ENCODE measurements at places on chromosomes 12 and 14. TPM values are rescaled to one million over a fixed set of nuclear protein-coding genes. Genes with fewer than 3 reads are reported as not detected.

DNA sequence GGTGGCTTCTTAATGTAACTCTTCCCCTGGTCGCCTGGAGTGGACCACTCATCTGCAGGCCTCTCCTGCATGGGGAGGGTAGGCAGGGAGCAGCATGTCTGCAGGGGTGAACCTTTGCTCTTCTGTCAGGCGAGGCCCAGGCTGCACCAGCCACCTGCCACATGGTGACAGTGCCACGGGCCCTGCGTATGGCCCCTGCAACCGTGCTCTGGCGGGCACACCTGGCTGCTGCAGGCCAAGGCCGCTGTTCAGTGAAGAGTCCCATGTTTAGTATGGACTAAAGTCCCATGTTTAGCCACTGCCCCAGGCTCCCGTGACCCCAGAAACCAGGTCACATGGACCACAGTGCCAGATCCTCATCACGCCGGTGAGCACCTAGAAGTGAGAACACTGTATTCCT lies 187.0 kb downstream of the ADGRD1 start:
- DNase-seq = no peak

DNA sequence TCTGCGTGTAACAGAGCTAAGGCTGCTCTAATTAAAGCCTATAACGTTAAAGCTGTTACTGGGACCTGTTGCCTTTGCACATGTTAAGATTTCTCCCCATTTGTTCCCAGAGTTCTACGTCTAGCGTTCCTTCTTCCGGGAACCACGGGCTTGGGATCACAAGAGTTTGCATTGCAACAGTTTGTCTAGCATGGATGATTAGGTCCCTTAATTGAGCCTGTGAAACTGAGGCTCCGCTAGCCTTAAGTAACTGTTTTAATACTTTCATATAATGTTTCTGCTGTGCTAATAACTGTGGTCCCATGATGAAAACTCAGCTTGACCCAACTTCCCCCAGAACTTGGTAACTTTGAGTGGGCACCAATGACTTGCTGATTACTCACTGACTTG lies 16.7 kb upstream of the LYZ start:
- DNase-seq = no peak

DNA sequence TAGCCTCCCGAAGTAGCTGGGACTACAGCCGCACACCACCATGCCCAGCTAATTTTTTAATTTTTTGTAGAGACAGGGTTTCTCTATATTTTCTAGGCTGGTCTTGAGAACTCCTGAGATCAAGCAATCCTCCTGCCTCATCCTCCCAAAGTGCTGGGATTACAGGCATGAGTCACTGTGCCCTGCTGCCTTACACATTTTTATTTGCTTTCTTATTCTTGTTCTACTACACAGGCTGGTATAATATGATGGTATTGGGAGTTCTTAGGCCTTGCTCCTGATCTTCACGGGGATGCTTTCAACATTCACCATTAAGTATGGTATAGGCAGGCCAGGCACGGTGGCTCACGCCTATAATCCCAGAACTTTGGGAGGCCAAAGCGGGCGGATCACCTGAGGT lies 21.2 kb downstream of the DGLUCY start:
- DNase-seq = no peak

- no peak for DNase-seq
These were observed 16.1 kb downstream of the CCNK start for GRCh38 chr14:99497341-99497740.

GRCh38 chr12:120783197-120783596 lies 57.6 kb downstream of the ACADS start:
- no peak for DNase-seq

- no peak for DNase-seq
These were observed 22.0 kb downstream of the POLE start for GRCh38 chr12:132665149-132665491.

DNA sequence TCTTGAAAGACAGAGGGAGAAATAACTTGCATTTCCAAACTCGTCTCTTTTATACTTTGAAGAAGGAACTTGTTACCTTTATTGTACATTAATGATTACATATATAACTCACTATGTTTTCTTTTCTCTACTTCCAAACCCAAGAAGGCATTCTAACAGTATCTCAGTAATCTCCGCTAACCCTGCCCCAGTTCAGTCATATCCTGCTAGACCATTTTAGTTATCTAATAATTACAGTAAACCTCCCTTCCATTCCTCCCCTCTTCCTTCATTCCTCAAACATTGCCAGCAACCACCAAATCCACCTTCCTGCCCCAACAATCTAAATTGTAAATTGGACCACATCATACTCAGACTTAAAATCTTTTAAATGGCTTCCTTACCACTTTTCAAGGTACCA lies 30.6 kb downstream of the STK38L start:
- no peak for DNase-seq

- no peak for DNase-seq
These were observed 85.1 kb upstream of the C14orf180 start for GRCh38 chr14:104494483-104494882.

- no peak for DNase-seq
These were observed 106.8 kb upstream of the RPH3A start for GRCh38 chr12:112684742-112685141.

DNA sequence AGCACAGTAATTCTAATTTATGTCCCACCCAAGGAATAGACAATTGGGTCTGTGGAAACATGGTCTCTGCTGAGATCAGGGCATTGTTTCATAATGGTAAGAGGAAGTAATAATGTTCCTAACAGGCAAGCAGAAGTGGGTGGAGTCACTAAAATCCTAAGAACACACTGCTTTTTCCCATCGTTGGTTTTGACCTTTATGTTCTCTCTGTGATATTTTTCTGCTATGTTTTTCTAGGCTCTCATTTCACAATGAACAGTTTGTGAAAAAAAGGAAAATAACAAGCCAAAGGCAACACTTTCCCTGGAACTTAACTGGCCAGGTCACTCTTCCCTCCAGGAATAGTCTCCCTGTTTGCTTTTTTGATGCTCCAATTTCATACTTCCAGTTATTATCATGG lies 80.6 kb upstream of the OVCH1 start:
- no peak for DNase-seq

DNA sequence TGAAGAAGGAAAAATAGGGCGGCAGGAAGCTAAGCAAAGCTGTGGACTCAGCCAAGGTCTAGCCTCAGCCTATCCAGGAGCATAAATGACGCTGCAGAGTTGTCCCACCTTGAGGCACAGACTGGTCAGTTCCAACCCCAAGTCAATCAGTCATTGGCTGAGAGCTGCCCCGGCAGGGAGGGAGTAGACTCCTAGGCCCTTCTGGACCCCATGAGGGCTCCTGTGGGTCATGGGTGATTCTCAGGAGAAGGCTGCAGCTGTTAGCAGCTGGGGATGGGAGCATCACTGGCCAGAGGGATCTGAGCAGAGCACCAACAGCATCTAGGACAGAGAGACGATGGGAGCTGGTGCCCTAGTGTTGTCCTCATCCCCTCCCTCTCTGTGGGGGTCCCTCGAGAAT lies 51.8 kb upstream of the ESRRB start:
- DNase-seq = no peak

DNA sequence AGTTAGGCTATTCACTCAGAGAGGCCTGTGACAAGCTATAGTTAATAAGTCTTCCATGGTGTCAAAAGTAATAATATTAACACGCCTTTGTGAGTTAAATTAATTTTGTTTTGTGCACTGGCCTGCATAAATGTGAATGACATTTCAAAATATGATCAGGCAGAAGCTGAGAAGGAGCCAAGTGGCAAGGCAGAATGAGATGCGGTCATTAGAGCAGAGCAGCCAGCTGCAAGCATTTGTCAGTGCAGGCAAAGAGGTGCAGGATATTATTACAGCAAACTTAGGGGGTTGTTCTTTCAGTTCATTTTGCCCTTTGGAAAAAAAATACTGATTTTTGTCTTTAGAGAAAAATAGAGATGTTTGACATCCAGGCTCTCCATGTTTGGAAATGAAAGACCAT lies 364.5 kb downstream of the PAWR start:
- DNase-seq = no peak

DNA sequence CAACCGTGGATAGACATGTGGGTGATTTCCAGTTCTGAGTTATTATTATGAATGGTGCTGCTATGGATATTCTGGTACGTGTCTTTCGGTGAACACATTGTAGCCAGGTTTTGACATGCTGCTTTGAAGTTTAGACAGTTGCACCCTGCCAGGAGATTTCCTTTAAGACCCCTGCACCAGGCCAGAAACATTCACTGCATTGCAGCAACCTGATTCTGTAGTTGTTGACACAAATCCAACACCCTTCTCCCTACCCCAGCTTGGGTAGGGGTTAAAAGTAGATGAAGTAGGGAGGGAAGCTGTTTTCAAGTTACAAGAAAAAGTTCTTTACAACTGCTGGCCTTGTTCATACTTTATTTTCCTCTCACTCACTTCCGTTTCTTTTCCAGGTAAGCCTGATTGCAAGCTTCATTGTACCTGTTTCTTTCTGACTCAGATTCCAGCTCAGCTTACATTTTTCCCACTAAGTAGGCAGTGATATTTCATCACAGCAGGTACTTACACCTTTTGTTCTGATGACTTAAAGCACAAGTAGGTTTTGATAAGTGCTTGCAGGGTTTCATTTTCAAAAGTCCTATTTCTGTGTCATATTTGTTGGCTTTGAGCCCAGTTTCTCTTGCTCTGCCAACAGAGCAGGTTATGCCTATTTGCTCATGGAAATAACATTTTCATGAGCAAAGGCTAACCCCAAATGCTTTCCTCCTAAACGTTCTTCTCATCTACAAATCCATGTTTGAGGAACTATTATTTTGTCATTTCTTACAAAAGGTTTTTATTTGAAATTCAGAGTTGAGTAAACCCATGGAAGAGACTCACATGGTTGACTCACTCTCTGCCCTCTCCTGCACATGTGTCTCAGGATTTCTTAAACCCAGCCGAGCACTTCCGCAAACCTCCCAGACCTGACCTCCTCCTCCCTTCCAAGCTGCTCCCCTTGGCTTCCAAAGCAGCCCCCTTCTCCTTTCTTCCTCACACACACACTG lies 12.1 kb upstream of the LTA4H start:
- no peak for DNase-seq

DNA sequence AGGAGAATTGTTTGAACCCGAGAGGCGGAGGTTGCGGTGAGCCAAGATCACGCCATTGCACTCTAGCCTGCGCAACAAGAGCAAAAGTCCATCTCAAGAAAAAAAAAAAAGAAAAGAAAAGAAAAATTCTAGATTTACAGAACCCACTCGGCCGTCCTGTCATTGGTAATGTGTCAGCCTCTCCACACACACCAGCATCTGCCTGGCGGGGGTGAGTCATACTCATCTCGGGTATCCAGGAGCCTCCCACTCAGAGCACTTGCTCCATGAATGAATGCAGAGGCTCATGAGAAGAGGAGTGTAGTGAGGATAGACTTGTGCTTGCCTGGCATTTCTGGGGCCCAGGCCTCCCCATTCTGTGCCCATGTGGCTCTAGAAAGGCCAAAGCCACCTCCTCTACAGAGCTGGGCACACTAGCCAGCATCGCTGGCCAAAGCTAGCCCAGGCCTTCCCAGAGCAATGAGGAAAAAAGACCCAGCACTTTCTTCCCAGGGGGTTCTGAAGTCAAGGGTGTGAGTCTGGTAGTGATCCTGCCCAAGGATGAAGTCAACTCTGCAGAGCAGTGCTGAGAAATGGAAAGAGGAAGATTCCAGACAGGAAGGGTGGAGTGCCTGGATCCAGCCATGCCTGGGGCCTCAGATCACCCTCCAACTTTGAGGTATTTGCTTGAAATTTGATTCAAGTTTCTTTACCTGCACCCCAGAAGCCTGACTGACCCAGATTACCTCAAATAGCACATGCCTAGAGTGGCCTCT lies 31.2 kb upstream of the KLC1 start:
- no peak for DNase-seq

- DNase-seq = no peak
These were observed 269.9 kb downstream of the CACNA1C start for GRCh38 chr12:2322554-2323120.

DNA sequence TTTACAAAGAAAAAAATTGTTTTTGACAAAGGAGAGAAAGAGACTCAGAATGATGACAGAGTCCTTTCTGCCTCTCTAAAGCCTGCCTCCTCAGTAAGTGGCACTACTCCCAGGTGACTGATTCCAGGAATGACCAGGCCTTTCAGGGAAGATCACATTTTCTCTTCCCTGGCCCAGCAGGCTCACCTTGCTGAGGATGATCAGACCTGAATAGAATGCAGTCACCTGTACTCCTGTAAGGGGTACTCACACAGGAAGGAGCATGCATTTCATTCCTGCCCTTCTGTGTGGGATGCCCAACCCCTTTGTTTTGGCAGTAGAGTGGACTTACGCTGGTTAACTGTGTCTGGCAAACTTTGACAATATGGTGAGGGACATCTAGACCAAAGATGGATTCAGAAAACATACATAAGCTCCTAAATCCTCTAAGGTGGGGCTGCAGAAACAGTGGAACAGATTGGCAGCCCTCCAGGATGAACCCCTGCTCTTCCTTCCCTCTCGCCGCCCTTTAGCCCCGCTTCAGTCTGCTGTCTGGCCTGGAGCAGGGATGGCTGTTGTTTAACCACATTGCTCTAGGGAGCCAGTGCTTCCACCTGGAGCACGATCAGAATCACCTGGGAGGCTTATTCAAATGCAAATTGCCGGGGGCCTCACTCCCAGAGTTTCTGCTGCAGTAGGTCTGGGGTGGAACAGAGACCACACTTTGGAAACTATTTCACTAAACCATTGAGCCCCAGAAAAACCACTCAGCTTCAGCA lies 29.8 kb downstream of the ERG28 start:
- DNase-seq = no peak

DNA sequence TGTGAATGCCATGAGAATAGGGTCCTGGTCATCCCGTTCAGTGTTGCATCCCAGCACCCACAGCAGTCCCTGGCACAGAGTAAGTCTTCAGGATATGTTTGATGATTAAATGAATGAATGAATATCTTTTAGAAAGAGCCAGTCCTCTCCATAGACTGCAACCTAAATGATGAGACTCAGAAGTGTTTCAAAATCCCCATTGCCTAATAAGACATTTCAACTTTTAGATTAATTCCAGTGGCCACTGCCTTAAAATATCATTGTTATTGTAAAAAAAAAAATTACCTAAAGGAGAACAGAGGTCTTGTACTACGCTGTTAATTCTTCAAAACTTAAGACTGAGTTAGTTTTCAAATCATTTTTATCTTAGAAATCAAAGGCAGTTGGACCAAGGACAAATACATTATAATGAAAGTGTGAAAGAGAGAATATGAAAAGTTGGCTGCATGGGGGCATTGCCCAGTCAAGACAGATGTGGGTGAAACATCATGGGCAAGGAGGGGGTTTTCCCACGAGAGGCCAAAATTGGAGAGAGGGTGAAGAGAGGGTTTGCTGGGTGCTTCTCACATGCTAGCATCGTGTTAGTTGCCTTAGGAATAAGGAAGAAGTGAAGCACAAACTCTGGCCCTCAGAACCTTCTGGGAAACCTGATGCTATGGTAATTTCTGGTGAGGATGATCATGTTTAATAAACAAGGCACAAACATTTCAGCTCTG lies 26.3 kb upstream of the CPM start:
- no peak for DNase-seq

Gene GLT8D2
- 0.54 TPM for total RNA-seq

Gene MYF6
- total RNA-seq = not detected

Gene CISTR
- total RNA-seq = not detected

Gene PLEK2
- total RNA-seq = 9.1 TPM

Gene NTN4
- total RNA-seq = 17.1 TPM

Gene LBHD2
- not detected for total RNA-seq

Gene CYP27B1
- 4.0 TPM for total RNA-seq

Gene ARMH4
- total RNA-seq = 1.8 TPM

Gene ADGRD1
- 0.21 TPM for total RNA-seq
